ENCODE measurements at places on chromosomes 5 and 9. TPM values are rescaled to one million over a fixed set of nuclear protein-coding genes. Genes with fewer than 3 reads are reported as not detected.

The BTNL3 gene
- not detected for total RNA-seq

The LMNB1 gene
- total RNA-seq, result 62.8 TPM

The NHP2 gene
- 398 TPM for total RNA-seq

The LIX1 gene
- total RNA-seq, result not detected

The CAPSL gene
- total RNA-seq, result not detected

The SH2D3C gene
- 0.16 TPM for total RNA-seq

The SPATA31D4 gene
- total RNA-seq, result not detected

The CKS2 gene
- total RNA-seq, result 434 TPM

The NUDT12 gene
- total RNA-seq, result 1.9 TPM

The LHX3 gene
- 0.12 TPM for total RNA-seq

The SIT1 gene
- total RNA-seq, result not detected

The ASPN gene
- not detected for total RNA-seq

The PDE4D gene
- 49.7 TPM for total RNA-seq

The IL17B gene
- not detected for total RNA-seq

The NIPAL4 gene
- 9.9 TPM for total RNA-seq

The GFM2 gene
- total RNA-seq, result 28.2 TPM

The CDC25C gene
- total RNA-seq, result 13.0 TPM

The CDC14B gene
- 10.1 TPM for total RNA-seq

The CFAP90 gene
- total RNA-seq, result 0.34 TPM

The UGT3A2 gene
- total RNA-seq, result not detected

The GOLM1 gene
- total RNA-seq, result 108 TPM

The PAEP gene
- total RNA-seq, result 0.27 TPM

The C5orf52 gene
- not detected for total RNA-seq

The PHYHD1 gene
- not detected for total RNA-seq

The GPX8 gene
- 38.5 TPM for total RNA-seq

The ABO gene
- total RNA-seq, result not detected

The WHRN gene
- total RNA-seq, result 5.1 TPM

The EPB41L4B gene
- 9.5 TPM for total RNA-seq

The GPR150 gene
- 0.07 TPM for total RNA-seq

The NR5A1 gene
- not detected for total RNA-seq

The COL27A1 gene
- total RNA-seq, result 15.5 TPM

The PROB1 gene
- total RNA-seq, result 0.33 TPM

The FOCAD gene
- 20.0 TPM for total RNA-seq

The WDR31 gene
- 1.1 TPM for total RNA-seq

The OR1J2 gene
- total RNA-seq, result not detected

The IFNB1 gene
- total RNA-seq, result not detected

The EFNA5 gene
- total RNA-seq, result 20.8 TPM

The FGFR4 gene
- total RNA-seq, result 23.4 TPM

The ZNF462 gene
- total RNA-seq, result 4.3 TPM

The SPATA31E1 gene
- total RNA-seq, result not detected

The DDX4 gene
- total RNA-seq, result 0.02 TPM

The ADAMTS13 gene
- 0.36 TPM for total RNA-seq

The CATSPER3 gene
- total RNA-seq, result 0.59 TPM

The EGFLAM gene
- not detected for total RNA-seq

The RPS23 gene
- 3,745 TPM for total RNA-seq
